Frontal cortex (tissue), 4 donors: ENCODE measurements at places on chromosomes 2 and 18. TPM values are rescaled to one million over a fixed set of nuclear protein-coding genes. Genes with fewer than 3 reads are reported as not detected.

The SOWAHC gene
- 33.0 TPM for total RNA-seq

The PLEK gene
- total RNA-seq: 1.6 TPM

The LDAH gene
- total RNA-seq: 17.1 TPM

The CNTNAP5 gene
- total RNA-seq: 30.6 TPM

The EIF2B4 gene
- 16.7 TPM for total RNA-seq

The CCDC141 gene
- total RNA-seq: 1.2 TPM

The ADAM23 gene
- total RNA-seq: 20.0 TPM

The NT5C1B gene
- not detected for total RNA-seq

The CNGA3 gene
- total RNA-seq: 1.2 TPM
